ENCODE measurements at places on chromosomes 3 and 15.

DNA sequence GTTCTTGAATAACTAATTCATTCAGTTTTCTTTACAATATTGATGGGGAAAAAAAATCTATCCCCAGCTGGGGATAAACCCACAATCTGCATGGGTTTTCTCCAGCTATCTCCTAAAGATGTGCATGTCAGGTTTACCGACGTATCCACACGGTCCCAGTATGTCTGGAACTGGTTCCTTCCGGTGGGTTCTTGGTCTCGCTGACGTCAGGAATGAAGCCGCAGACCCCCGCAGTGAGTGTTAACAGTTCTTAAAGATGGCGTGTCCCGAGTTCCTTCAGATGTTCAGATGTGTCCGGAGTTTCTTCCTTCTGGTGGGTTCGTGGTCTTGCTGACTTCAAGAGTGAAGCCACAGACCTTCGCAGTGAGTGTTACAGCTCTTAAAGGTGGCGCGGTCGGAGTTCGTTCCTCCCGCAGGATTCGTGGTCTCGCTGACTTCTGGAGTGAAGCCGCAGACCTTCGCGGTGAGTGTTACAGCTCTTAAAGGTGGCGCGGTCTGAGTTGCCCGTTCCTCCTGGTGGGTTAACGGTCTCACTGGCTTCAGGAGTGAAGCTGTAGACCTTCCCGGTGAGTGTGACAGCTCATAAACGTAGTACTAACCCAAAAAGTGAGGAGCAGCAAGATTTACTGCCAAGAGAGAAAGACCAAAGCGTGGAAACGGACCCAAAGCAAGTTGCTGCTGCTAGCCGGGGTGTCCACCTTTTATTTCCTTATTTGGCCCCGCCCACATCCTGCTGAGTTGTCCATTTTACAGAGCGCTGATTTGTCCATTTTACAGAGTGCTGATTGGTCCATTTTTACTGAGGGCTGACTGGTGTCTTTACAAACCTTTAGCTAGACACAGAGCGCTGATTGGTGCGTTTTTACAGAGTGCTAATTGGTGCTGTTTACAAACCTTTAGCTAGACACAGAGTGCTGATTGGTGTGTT lies 195.1 kb upstream of the NR2F2 start:
- H3K27ac ChIP-seq = no peak overlapping the region
- H3K27me3 ChIP-seq = peaks cover 9% of the 10 kb centered on the region
- H3K4me1 ChIP-seq = peaks cover under 1% of the 10 kb centered on the region

DNA sequence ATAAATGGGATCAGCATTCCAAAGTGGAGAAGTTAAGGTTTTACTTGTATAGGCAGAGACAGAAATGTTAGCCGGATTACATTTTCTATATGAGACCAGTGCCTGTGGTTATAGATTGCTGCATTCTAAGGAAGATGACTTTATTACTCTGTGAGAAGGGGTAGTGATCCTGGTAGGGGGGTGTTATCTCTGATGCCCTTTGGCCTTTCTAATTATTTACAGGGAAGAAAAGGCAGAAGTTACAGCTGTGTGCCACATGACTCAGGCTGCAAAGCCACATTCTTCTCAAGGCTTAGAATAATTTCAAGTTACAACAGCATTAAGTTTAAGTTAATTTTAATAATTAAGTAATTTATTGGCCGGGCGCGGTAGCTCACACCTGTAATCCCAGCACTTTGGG lies 2.2 kb upstream of the TMC3 start:
- H3K4me1 ChIP-seq = no peaks in the 10 kb centered on the region
- no peak overlapping the region for H3K27ac ChIP-seq
- no peaks in the 10 kb centered on the region for H3K36me3 ChIP-seq
- H3K27me3 ChIP-seq = peaks cover 25% of the 10 kb centered on the region
- DNase-seq = no peak

DNA sequence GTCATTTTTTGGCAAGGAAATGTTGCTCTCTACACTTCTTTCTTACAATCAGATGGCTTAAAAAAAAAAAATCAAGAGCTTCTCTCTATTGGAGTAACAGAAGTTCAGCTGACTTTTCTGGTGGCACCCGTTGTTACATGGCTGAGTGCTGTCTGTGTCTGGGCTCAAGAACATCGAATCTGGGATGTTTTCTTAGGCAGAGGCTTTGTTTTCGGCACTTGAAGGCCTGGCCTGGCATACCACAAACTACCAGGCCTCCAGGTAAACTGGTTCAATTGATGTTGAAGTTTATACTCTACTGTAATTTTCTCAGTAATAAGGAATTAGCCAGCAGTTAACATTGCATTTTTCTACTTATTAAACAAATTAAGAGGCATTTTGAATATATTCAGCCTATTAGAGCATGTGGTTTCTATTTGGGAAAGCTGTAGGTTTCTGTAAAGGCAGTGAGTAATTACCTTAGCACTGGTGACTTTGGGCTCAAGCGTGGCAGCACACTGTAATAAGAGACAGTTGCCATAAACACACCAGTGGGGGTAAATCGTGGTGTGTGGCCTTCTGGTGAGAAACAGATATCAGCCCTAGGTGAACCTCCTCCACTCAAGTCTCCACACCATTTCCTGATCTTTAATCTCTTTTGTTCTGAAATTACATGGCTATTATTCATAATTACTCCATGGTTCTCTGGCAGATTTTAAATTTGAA lies 544.7 kb downstream of the MECOM start:
- H3K27me3 ChIP-seq = no peaks in the 10 kb centered on the region
- H3K27ac ChIP-seq = no peak overlapping the region
- H3K4me1 ChIP-seq = no peaks in the 10 kb centered on the region
- no peak for DNase-seq
- no peak overlapping the region for H3K4me3 ChIP-seq
- H3K36me3 ChIP-seq = no peaks in the 10 kb centered on the region

DNA sequence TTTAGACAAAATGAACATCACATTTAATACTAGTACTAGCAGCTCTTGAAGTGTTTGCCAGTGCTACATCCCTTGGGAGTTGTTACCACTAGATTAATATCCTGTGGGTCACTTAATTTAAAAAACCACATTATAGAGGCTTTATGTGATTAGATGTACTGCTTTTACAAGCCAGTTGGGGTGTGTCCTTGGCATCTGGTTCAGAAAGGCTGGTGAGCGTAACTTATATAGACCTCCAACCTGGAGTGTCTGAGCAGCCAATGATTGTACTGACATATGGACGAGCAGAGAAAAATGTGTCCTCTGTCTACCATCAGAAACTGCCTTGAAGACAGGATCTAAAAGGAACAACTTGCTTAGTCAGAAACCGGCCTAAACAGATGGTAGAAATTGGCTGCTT lies 306.2 kb upstream of the ATP11B start:
- no peaks in the 10 kb centered on the region for H3K27me3 ChIP-seq
- no peak overlapping the region for H3K4me3 ChIP-seq
- no peak for DNase-seq
- H3K27ac ChIP-seq = no peak overlapping the region
- no peaks in the 10 kb centered on the region for H3K36me3 ChIP-seq
